ENCODE measurements at places on chromosomes 2 and 18. TPM values are rescaled to one million over a fixed set of nuclear protein-coding genes. Genes with fewer than 3 reads are reported as not detected.

DNA sequence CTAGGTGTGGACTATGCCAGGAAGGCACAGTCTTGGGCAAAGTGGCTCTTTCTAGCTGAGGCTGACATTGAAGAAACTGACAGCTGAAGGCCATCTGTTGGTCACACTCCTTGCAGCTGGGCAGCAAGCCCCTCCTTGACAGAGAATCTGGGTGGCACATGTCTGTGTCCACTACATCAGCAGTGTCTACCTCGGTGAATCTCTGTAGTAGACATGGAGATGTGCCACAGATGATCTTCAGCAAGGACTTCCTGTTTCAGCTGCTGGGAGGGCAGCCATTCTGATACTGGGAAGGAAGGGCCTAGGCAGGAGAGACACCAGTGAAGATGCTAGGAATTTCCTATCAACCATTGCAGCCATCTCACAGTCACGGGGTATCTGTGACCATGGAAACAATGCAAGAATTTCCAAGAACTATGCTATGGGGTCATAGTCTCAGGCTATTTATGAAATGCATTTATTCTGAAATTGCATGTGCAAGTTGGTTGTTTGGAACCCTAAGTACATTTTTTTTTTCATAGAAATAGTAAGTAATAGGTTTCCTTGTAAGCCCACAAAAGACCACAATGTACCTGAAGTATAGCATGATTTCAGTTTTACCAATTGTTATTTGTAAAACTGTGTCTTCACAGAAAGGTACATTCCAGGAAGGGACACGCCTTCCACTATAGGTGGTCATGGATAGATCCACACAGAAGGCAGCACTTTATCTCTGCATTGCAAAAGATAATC lies 63.8 kb upstream of the DARS1 start:
- no peak overlapping the region for H3K4me3 ChIP-seq
- H3K27ac ChIP-seq, result no peak overlapping the region
- no peaks in the 10 kb centered on the region for H3K36me3 ChIP-seq
- H3K4me1 ChIP-seq, result no peaks in the 10 kb centered on the region
- no peaks in the 10 kb centered on the region for H3K27me3 ChIP-seq

DNA sequence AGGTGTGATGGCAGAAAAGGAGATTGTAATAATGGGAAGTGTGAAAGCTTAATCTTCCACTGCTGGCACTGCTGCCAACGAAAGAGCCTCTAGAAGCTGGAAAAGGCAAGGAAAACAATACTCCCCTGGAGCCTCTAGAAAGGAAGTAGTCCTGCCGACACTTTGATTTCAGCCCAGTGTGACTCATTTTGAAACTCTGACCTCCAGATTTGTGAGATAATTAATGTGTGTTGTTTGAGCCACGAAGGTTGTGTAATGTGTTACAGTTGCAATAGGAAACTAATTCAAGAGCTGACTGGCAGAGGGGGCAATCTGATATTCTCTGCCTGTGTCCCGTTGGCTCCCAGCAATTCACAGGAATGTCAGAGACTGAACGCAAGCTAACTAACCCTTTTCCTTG lies 219.2 kb upstream of the UBE2E3 start:
- H3K27me3 ChIP-seq, result no peaks in the 10 kb centered on the region
- no peak overlapping the region for H3K4me3 ChIP-seq
- DNase-seq, result no peak

- H3K27me3 ChIP-seq, result peaks cover 16% of the 10 kb centered on the region
- H3K4me3 ChIP-seq, result no peak overlapping the region
- H3K27ac ChIP-seq, result no peak overlapping the region
- DNase-seq, result no peak
These were observed 66.5 kb upstream of the THUMPD2 start for GRCh38 chr2:39845460-39846146.

GRCh38 chr18:10131460-10132395 lies 217.9 kb downstream of the VAPA start:
- no peaks in the 10 kb centered on the region for H3K36me3 ChIP-seq
- no peak overlapping the region for H3K27ac ChIP-seq
- peak overlapping the region; percentile 63 for H3K4me3 ChIP-seq
- DNase-seq, result no peak
- peaks cover 3% of the 10 kb centered on the region for H3K27me3 ChIP-seq

- H3K4me3 ChIP-seq, result peak overlapping the region; percentile 75
- H3K27me3 ChIP-seq, result peaks cover 4% of the 10 kb centered on the region
- H3K27ac ChIP-seq, result no peak overlapping the region
- no peaks in the 10 kb centered on the region for H3K36me3 ChIP-seq
These were observed 6.6 kb downstream of the GAREM2 start for GRCh38 chr2:26179446-26179913.

- H3K36me3 ChIP-seq, result no peaks in the 10 kb centered on the region
- no peak overlapping the region for H3K4me3 ChIP-seq
- H3K4me1 ChIP-seq, result no peaks in the 10 kb centered on the region
These were observed 20.5 kb upstream of the KIF1A start for GRCh38 chr2:240840435-240841060.

- H3K27me3 ChIP-seq, result no peaks in the 10 kb centered on the region
- H3K36me3 ChIP-seq, result no peaks in the 10 kb centered on the region
- H3K27ac ChIP-seq, result no peak overlapping the region
- DNase-seq, result no peak
- peaks cover 4% of the 10 kb centered on the region for H3K4me1 ChIP-seq
These were observed 120.5 kb upstream of the CXCR4 start for GRCh38 chr2:136238286-136239078.

GRCh38 chr18:79881695-79882094 lies 69.8 kb downstream of the SLC66A2 start:
- peaks cover 6% of the 10 kb centered on the region for H3K27me3 ChIP-seq
- H3K36me3 ChIP-seq, result no peaks in the 10 kb centered on the region
- no peaks in the 10 kb centered on the region for H3K4me1 ChIP-seq
- peak; percentile 39 for DNase-seq
- no peak overlapping the region for H3K27ac ChIP-seq

DNA sequence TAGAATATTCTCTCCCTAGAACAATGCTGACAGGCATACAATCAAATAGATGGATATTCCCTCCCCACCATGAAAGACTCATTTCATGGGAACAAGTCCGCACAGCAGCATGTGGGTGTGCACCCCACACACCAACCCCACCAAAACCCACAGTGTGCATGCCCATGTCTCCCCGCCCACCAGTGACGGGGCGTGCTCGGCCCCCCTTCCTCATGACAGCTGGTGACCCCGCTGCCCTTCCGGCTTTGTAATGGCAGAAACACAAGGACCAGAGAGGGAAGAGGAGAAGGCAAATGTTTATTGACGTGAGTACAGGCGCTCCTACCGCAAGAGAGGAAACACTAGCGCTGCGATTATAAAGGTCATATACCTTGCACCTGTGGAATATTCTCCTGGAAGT lies 30.8 kb upstream of the ODC1 start:
- DNase-seq, result peak; percentile 69
- H3K27me3 ChIP-seq, result peaks cover 24% of the 10 kb centered on the region
- H3K27ac ChIP-seq, result no peak overlapping the region
- no peaks in the 10 kb centered on the region for H3K4me1 ChIP-seq
- no peaks in the 10 kb centered on the region for H3K36me3 ChIP-seq
- no peak overlapping the region for H3K4me3 ChIP-seq

DARS1 gene
- 40.3 TPM for total RNA-seq

FARP2 gene
- total RNA-seq, result 54.0 TPM

MERTK gene
- 3.1 TPM for total RNA-seq

TTC21B gene
- 15.8 TPM for total RNA-seq

IL36B gene
- total RNA-seq, result not detected

DUSP28 gene
- total RNA-seq, result 4.7 TPM

RAB31 gene
- 82.4 TPM for total RNA-seq

CXCR2 gene
- total RNA-seq, result not detected
